ENCODE measurements at places on chromosomes 7 and 10.
A peak's percentile ranks its signal among the peaks of the same experiment; 100 is the strongest.

DNA sequence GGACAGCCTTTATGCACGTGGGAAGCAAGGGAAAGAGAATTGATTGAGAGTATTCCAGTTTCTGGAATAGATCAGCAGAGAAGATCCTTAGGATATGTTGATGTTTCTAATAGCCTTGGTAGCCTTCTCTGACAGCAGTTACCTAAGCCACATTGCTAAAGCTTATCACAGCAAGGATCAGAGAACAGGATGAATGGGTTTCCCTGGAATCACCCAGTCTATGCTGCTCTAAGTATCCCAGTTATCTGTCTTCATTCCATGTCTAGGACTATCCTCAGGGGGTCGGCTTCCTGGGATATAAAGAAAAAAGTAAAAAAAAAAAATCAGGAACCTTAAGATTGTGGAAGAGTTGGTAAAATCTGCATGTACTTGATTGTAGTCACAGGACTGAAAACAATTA is 352.0 kb upstream of the AKR1E2 start:
- no peak for DNase-seq

DNA sequence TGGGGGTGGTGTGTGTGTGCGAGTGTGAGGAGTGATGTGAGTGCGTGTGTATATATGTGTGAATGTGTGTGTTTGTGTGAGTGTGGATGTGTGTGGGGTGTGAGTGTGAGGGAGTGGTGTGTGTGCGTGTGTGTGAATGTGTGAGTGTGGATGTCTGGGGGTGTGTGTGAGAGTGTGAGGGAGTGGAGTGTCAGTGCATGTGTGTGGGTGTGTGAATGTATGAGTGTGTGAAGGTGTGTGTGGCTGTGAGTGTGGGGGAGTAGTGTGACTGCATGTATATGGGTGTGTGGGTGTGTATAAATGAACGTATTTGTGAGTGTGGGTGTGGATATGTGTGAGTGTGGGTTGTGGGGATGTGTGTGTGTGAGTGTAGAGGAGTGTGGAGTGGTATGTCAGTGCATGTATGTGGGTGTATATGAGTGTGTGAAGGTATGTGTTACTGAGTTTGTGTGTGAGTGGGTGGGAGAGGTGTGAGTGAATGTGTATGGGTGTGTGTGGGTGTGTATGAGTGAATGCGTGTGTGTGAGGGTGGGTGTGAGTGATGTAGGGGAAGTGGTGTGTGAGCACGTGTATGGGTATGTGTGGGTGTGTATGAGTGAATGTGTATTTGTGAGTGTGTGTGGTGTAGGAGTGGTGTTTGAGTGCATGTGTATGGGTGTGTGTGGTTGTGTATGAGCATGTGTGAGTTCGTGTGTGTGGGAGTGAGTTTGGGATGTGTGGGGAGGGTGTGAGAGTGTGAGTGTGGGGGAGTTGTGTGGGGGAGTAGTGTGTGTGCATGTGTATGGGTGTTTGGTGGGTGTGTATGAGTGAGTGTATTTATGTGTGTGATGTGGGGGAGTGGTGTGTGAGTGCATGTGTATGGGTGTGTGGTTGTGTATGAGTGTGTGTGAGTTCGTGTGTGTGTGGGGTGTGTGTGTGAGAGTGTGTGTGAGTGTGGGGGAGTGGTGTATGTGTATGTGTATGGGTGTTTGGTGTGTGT is 28.5 kb upstream of the NUB1 start:
- DNase-seq, result no peak

- no peak for DNase-seq
Observed at GRCh38 chr10:91593834-91594233, 39.0 kb downstream of the PPP1R3C start.

DNA sequence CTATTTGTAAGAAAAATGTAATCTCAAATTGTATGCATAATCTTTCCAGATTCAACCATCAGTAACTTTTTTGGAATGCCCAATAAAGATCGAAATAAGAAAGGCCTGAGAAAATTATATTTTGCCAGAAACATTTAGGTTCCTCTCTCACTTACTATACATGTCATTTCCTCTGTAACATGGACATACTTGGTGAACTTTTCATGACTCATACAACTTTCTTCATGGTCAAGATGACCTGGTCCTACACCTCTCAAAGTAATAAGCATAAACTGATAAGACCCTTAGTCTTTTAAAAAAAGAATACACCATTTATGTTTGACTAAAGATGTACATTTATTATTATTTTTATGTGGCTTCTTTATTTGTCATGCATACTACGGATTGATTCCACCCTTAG is 125.3 kb downstream of the REEP3 start:
- DNase-seq, result no peak

DNA sequence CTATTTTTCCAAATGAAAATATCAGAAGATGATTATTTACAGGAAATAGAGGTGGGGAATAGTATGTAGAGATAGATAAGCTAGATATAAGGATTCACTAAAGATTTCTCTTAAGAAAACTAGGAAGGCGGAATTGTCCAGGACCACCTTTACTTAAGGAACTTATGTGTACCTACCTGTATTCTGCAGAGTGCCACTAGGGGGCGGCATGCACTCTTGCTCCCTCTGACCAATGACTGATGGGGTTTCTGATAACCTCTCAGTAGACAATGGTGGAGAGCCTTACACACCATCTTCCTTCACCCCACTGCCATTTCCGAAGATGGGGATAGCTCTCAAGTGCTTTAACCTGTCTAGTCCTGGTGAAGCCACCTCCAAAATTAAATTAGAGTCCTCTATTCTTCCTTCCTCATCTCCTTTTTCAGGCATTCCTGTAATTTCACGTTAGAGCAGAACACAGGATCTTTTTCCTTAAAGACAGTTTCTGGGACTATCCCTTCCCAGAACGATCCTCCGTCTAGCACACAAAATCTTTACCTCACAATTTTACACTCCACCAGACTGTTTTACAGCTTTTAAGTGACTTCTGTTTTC is 453.1 kb downstream of the SORCS1 start:
- no peak for DNase-seq

GRCh38 chr10:10094691-10095090 is 923.0 kb upstream of the CELF2 start:
- no peak for DNase-seq

GRCh38 chr7:70829221-70830059 is 302.5 kb upstream of the GALNT17 start:
- DNase-seq, result peak; percentile 65

DNA sequence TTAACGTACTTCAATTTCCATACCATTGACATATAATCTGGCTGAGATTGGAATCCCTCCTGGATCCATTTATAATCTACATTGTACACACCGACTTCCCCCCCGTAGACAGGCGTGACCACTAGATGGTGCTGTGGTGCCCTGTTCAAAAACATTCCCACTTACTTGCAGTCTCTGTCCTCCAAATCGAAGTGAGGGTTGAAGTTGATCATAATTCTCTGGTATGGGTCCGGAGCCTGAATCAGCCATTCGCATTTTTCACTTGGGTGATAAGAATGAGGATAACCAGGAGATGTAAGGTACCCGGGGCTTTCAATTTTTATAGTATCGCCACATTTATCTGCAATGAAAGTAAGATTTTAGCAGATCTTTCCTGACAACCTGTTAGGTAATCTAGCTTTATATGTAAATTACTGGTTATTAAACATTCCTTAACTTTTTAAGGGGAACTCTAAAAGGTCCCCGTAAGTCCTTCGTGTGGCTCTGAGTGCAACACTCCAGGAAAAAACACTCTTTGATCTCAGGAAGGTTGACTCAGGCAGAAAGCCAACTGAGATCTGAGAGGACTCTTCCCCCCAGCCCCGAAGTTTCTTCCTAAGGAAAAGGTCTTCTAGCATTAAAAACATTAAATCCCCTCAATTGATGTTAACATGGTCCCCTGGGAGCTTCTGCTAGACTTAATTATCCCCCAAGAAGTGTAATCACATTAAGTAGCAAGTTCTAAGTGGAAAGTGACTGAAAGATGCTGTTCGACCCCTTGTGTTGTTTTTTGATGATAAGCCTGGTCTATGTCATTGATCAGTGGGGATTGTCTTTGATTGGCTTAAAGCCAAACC is 3.7 kb downstream of the NRP1 start:
- peak; percentile 86 for DNase-seq

DNA sequence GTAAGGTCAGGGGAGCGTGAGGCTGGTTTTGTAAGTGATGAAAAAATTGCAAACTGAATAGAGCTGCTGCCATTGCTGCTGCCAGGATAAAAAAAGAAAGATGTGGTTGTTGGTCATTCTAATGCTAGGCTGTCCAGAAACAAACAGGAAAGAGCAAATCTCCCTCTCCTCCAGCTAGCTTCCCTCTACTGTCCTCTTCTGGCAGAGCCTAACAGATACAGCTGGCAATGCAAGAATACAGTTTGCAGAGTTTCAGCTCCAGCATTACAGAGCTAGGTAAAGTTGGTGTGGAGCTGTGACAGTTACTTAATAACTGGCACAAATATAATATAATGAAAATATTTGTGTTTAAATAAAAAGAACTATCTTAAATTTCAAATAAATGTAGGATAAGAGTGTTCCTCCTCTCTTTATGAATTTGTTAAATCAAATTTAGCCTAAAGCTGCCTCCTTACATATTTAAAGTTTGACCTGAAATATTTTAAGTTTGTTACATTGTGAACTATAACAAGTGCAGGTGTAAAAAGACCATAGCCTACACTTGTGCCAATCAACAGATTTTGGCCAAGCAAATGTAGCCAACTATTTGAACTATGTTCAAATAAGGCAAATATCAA is 407.7 kb downstream of the SH2D4B start:
- DNase-seq, result no peak

DNA sequence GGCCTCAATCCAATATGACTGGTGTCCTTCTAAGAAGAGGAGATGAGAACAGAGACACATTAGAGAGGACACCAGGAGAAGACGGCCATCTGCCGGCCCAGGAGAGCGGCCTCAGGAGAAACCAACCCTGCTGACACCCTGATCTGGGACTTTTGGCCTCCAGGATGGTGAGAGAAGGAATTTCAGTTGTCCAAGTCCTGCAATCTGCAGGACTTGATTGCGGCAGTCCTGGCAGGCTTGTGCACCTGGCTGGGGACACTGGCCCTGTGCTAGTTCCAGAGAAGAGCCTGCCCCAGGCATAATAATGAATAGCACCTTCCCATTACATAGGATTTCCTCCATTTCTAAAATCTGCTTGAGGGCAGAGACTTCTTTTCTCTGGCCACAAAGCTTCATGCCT is 409.9 kb upstream of the SHH start:
- no peak for DNase-seq

GRCh38 chr7:121198502-121198901 is 130.3 kb upstream of the WNT16 start:
- DNase-seq, result no peak

GRCh38 chr7:116316838-116317628 is 106.7 kb downstream of the TES start:
- DNase-seq, result no peak

GRCh38 chr10:3478153-3478552 is 305.6 kb upstream of the PITRM1 start:
- no peak for DNase-seq

DNA sequence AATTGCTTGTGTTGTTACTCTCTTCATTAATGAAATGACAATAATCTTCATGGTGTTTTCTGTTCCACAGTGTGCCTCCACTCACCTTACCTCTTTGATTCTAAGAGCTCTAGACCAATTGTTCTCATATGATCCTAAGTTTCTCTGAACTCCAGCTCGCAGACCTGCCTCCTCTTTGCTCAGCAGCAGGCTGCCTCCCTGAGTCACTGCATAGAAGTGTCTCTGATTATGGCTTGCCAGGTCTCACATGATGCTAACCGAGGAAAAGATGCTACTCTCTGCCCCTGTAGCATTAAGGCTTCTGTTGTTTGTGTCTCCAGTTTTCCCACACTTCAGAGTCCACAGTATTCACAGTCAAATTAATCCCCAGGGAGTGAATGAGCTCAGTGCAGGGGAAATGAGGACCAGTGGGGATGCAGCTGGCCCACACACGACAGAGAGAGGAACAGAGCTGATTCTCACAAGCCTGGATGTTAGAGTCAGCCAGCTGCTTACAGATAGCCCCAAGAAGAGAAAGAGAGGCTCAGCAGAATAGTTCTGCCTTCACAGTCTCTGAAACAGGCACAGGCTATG is 145.9 kb upstream of the EGR2 start:
- no peak for DNase-seq

Data from left hindlimb (tissue), 1 donor.